ENCODE measurements at places on chromosomes 12 and 14.

DNA sequence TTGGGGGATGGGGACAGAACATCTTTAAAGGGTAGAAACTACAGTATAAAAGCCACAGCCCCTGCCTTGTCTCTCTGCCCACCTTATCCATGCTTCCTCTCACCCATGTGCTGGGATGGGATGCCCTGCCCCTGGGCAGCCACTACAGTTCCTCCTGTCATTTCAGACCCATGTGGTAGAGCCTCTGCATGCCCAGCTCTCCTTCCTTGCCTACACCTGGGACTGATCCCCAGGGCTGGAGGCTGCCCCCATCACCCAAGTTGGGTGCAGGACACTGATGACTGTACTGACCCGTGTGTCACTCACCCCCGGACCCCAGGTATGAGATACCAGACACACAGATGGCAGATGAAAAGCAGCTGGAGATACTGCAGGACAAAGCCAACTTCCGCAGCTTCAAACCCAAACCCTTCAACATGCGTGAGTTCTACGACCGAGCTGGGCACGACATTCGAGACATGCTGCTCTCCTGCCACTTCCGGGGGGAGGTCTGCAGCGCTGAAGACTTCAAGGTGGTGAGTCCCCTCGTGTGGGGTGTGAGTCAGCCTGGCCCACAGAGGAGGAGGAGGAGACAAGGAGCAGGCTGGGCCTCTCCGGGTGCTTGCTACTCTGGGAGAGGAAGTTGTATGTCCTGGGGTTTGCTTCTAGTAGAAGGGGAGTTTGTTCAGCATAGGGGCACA lies 2.2 kb downstream of the ASIC1 start:
- no peak for DNase-seq

DNA sequence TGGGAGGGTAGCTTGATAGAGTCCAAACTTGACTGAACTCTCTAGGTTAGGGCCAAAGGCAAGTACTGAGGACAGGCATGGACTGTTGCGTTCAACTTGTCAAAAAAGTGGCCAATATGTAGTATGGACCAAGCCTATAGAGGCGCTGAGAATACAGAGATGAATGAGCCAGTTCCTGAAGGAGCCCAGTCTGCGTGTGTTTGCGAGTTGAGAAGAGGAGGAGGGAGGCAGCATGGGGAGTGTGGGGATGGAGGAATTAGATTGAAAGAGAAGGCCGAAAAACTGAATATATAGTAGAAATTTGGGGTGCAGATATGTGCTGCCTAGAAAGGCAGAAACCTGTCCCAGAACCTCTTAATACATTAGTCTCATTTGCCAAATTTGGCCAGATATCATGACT lies 412.4 kb downstream of the PCNX1 start:
- DNase-seq = no peak

- DNase-seq = no peak
Measured at GRCh38 chr12:52740584-52740983, 36.6 kb downstream of the KRT76 start.

DNA sequence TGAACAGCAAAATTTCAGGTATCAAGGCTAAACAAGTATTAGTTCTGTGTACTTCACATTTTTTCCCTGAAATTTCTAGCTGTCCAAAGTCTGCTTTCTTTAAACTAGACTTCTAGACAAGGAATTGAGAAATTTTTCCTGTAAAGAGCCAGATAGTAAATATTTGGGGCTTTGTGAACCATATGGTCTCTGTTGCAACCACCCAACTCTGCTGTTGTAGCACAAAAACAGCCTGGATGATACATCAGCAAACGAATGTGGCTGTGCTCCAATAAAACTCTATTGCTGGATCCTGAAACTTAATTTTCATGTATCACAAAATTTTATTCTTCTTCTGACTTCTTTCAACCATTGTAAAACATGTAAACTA lies 96.0 kb upstream of the SLC38A4 start:
- no peak for DNase-seq

DNA sequence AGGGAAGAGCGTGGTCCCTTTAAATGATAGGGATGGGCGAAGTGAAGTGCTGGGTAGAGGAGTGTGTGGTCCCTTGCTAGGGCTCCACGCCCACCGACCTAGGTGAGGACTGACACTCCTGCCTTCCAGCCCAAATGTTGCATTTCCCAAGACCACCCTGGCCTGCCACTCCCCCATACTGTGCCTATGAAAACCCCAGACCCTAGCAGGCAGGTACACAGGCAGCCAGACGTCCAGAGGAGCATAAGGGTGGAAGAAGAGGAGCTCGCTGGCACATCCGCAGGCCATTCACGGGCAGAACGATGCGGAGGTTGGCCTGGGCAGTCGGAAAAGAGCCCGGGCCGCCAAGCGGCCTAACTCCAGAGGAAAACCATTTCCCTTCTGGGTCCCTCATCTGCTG lies 817 bp upstream of the IPO8 start:
- no peak for DNase-seq

DNA sequence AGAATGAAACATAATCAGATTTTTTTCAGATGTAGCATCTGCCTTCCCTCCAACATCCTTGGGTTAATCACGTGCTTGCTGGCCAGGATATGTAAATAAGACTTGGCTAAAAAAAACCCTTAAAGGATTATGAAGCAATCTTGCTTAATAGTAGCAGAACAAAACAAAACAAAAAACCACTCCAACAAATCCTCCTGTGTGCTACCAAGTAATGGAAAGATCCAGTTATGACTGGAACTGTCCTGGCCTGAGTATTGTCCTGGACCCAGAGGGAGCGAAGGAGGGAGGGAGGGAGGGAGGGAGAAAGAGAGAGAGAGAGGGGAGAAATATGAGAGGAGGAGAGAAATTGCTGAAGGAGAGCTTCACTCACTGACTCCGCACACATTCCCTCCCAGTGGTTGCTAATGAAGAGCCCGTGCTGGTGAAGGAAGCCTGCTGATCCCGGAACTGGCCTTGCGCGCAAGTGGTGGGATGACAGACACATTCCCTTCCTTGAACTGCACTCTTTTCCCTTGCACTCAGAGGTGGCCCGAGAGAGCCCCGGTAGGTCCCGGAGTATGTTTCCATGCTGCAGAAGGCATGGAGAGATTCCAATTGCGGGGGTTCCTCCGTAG lies 57.2 kb downstream of the HMGA2 start:
- no peak for DNase-seq

- DNase-seq = no peak
Measured at GRCh38 chr12:94930216-94930654, 73.3 kb downstream of the NDUFA12 start.

DNA sequence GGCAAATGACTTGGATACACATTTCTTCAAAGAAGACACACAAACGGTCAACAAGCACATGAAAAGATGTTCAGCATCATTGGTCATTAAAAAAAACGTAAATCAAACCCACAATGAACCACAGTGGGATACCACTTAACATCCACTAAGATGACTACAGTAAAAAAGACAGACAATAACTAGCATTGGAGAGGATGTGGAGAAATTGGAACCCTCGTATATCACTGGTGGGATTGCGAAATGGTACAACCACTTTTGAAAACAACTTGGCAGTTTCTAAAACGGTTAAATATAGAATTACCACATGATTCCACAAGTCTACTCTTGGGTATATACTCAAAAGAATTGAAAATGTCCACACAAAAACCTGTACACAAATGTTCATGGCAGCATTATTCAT lies 25.2 kb upstream of the PPFIBP1 start:
- DNase-seq = no peak

- DNase-seq = no peak
Measured at GRCh38 chr14:102945346-102946130, 23.1 kb downstream of the AMN start.

- DNase-seq = no peak
Measured at GRCh38 chr12:55771736-55772135, 28.8 kb downstream of the GDF11 start.

GRCh38 chr12:38998887-38999482 lies 93.6 kb upstream of the CPNE8 start:
- no peak for DNase-seq

GRCh38 chr14:67778792-67779191 lies 37.6 kb downstream of the ZFYVE26 start:
- no peak for DNase-seq

- DNase-seq = no peak
Measured at GRCh38 chr12:130881046-130881445, 9.2 kb downstream of the RAN start.

DNA sequence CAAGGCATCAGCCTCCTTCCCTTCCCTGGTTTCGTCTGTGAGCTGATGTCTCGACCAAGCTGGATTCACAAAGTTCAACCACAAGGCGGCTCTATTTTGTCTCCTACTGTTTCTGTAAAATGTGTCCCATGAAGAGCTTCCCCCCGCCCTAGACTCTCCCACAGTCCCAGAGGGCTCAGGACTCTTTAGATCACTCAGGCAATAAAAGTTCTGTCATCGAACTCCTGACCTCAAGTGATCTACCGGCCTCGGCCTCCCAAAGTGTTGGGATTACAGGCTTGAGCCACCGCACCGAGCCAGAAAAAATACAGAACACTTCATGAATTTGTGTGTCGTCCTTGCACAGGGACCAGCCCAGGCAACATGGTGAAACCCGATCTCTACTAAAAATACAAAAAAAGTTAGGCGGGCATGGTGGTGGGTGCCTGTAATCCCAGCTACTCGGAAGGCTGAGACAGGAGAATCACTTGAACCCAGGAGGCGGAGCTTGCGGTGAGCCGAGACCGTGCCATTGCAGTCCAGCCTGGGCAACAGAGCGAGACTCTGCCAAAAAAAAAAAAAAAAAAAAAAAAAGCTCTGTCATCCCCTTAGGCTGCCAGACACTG lies 149.4 kb downstream of the BCL11B start:
- no peak for DNase-seq

- no peak for DNase-seq
Measured at GRCh38 chr12:6198985-6199530, 1.1 kb upstream of the CD9 start.

GRCh38 chr14:75568791-75569190 lies 9.6 kb upstream of the FLVCR2 start:
- DNase-seq = no peak
